Fibroblast of the aortic adventitia (primary cell): ENCODE measurements at places on chromosomes 2 and 18.

DNA sequence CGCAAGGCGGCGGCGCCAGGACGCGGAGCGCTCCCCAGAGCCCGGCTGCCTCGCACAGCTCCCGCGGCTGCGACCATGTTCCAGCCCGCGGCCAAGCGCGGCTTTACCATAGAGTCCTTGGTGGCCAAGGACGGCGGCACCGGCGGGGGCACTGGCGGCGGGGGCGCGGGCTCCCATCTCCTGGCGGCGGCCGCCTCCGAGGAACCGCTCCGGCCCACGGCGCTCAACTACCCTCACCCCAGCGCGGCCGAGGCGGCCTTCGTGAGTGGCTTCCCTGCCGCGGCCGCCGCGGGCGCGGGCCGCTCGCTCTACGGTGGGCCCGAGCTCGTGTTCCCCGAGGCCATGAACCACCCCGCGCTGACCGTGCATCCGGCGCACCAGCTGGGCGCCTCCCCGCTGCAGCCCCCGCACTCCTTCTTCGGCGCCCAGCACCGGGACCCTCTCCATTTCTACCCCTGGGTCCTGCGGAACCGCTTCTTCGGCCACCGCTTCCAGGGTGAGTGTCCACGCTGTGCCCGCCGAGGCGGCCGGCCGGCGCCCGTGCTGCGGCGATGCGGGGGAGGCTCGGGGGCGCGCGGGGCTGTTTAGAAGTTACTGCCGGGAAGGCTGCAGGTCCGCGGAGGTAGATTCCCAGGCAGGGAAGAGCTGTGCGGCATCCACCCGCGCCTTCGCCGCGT, 696 bp downstream of the EMX1 start:
- DNase-seq = no peak

DNA sequence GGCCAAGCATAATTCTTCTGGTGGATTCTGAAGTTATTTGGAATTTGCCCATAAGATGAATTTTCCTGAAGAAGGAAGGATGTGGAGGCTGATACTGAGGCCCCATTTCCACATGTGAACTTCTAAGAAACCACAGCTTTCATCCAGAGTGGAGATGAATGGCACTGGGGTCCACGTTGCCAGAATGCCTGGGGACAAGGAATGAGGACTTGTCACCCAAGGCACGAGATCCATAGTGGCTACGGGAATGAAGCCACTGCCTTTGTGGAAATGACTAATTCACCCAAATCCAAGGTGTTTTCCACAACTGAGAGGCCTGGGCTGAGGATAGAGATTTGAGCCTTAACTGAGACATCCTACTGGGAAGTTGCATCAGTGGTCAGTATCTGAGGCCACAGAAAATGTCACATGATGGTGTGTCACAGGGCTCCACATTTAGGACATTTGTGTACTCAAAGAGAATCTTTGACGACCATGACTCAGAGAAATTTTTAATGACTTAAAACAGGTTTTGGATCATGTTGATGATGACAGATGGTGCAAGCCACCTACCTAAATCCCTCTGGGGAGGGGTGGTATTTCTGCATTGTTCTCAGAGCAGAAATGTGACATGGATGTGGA, 286.1 kb downstream of the SOX11 start:
- no peak for DNase-seq

DNA sequence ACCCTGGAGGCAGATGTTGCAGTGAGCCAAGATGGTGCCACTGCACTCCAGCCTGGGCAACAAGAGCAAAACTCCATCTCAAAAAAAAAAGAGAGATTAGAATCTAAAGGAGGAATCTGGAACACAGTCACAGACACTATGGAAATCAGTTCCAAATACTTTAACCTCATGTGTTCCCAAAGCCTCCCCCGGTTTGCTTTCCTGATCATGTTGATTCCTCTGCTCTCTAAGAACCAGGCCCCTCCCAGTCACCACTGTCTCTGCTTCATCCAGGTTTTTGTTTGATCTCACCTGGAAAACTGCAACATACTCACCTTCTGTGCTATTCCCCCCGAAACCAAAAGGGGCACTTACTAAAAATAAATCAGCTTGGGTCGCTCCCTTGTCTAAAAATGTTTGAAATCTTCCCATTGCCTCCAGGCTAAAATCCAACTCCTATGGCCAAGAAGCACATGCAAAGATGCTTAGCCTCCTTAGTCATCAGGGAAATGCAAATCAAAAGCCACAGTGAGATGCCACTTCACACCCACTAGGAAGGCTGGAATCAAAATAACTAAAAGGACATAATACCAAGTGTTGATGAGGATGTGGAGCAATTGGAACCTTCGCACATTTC, 6.2 kb upstream of the NEU2 start:
- peak; percentile 84 for DNase-seq

GRCh38 chr18:36901277-36901701, 72.4 kb downstream of the KIAA1328 start:
- peak; percentile 22 for DNase-seq

DNA sequence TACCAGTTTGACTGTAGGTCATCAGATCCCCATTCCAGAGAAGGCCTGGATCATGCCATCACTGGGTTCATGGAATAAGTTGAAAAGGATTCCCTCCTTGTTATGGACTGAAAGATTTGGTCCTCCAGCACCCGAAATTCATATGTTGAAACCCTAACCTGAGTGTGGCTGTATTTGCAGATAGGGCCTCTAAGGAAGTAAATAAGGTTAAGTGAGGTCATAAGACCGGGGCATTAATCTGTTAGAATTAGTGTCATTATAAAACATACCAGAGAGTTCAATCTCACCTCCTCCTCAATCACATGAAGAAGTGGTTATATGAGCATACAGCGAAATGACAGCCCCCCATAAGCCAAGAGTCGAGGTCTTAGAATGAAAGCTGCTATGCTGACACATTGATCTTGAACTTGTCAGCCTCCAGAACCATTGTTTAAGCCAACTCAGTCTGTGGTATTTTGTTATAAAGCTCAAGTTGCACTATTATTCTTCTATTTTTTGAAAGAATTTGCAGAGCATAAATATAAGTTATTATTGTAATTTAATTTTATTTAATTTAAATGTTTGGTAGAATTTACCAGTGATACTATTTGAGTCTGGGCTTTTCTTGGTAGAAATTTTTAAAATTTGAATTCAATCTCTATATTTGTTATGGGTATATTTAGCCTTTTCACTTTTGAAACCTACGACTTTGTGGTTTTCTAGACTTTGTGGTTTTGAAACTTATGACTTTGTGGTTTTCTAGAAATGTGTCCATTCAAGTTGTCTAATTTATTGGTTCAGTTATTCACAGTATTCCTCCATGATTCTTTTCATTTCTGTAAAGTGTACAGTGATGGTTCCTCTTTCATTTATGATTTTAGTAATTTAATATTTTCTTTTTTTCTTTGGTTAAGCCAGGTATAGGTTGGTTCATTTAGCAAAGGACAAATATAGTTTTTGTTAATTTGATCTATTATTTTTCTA, 1206.7 kb upstream of the CDH2 start:
- DNase-seq = peak; percentile 4

- DNase-seq = no peak
Observed at GRCh38 chr2:123359636-123360035, 665.5 kb upstream of the CNTNAP5 start.

GRCh38 chr2:169964740-169965139, 137.5 kb downstream of the UBR3 start:
- DNase-seq = peak; percentile 12

GRCh38 chr18:53971331-53971730, 253.1 kb downstream of the MBD2 start:
- DNase-seq = no peak

GRCh38 chr2:94874277-94874997, 3.2 kb downstream of the TEKT4 start:
- peak; percentile 4 for DNase-seq

GRCh38 chr2:131521961-131522781, 5.5 kb upstream of the CCDC74A start:
- DNase-seq = peak; percentile 17

DNA sequence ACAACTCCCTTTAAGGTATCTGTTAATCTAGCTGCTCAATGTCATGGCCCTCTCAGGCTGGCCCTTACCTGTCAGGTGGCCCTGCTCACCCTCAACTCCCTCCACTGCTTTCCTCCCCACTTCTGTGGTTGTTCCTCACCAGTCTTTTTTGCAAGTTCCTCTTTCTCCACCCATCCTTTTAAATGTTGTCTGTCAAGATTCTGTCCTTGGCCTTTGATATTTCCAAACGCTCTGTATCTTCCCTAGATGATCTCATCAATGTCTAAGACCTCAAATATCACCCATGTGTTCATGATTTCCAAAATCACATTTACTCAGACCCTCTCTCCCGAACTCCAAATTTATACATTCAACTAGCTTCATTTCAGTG, 3.5 kb downstream of the PTPN2 start:
- no peak for DNase-seq

GRCh38 chr2:47520302-47520630, 117.3 kb downstream of the MSH2 start:
- DNase-seq = no peak

DNA sequence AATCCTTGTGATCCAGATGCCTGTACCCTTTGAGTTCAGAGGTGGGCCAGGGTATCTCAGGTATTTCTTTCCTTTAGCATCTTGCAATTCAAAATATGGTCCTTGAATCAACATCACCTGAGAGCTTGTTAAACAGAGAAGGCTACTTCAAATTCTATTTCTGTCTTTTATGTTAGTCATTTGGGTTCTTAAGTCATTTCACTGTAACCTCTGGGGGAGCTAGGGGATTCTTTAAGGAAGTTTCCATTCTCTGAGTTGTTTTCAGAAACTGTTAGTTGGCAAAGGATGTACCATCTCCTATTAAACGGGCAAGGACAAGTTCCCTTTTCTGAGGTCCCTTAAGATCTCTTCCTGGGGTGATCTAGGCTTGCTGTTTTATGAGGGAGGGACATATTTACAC, 16.6 kb downstream of the CFLAR start:
- DNase-seq = no peak

DNA sequence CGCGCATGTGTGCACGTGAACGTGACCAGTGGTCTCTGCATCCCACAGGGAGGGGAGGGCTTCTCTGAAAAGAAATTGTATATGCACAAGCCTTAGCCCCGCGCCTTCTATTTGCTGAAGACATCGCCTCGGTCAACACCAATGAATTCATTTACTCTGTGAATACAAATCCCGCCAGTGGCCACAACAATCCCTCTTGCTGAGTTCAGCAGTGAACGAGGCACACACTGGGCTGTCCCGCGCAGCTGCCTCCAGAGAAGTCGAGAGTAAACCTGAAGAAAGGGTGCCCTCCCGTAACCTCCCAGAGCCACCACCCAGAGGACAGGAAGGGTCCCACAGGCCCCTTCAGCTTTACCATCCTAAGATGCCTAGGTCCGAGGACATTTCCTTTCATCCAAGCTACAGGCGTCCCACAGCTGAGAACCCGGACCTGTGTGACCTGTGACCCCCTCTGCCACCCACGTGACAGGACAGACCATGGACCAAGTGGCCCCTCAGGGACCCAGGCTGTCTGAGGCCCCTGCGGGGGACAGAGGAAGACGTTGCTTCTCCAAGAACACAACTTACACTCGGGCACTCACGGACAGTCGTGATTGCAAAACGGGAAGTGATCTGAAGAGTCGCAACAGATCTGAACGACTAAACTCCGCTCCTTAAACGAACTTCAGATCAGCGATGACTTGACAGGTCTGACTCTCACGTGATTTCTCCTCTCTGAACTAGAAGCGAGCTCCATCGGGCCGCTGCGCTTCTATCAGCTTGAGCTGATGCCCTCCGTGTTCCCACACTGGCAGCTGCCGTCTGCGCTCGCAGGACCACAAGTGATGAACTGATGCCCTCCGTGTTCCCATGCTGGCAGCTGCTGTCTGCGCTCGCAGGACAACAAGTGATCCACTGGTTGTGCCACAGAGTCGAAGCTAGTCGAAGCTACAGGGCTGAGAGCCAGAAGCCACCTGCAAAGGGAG, 92.7 kb downstream of the ZNF516 start:
- no peak for DNase-seq

DNA sequence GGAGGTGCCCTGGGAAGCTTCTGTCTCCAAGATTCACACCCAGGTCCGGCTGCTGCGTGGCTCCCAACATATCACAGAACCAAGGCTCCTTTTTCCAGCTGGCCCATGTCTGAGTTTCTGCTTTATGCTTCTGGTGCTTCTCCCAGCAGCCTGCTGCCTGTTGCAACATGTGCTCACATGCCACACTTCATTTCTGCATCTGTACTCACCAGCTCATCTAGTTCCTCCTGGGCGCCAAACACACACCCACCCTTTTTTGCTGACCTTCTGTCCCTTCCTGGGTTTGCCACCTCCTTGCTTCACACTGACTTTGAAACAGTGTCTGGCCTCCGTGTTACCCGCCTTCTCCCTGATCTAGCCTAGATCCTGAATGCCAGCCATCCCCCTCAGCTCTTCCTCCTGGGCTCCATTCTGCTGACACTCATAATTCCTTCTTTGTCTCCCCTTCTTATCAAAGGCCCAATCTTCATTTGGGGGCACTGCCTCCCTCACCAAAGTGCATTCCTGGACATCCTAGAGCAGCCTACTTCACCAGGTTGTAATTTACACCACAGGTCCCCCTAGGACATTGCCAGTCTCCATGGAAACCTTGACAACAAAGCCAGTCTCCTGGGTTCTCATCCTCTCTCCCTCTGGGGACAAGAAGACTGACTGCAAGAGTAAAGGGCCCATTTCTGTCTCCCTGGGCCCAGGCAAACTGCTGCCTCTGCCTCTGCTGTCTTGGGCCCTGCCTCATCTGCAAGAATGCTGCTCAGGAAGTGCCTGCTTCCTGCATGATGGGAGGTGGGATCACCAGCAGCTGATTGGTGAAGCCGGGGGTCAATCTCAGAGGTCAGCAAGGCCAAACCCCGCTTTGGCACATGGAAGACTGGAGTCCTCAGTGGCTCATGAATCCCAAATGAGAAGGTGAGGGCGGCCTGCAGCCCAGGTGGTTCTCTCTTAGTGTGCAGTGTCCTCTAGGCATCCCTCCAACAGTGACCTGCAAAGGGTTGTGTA, 13.9 kb upstream of the PROM2 start:
- peak; percentile 4 for DNase-seq

DNA sequence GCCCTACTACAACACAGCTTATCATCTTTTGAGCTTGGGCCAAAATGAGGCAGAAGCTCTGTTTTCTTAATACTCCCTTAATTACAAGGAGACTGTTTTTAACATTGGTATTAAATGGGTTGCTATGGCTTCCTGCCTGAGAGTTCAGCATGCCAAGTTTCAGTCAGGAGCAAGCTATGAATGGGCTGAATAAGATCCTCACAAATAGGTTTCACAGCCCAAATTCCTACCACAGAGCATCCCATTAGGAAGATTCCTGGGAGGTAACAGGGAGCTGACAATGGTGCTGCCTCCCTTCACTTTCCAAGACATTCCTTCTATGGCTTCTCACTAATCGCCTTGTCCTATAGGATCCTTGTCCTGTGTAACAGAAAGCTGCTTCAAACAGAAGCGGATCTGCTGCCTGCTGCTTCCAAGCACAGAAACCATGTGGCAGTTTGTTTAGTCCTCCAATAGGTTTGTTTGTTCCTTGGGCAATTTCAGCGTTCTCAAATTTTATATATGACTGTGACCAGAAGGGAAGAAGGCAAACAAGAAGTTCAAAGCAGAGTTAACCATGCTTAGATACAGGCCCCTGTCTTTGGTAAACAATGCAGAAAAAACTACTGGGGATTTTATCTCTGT, 70.9 kb downstream of the NCKAP5 start:
- peak; percentile 11 for DNase-seq

GRCh38 chr2:88942798-88943197, 251.3 kb downstream of the RPIA start:
- no peak for DNase-seq

- DNase-seq = no peak
Observed at GRCh38 chr18:27862041-27862682, 314.8 kb downstream of the CDH2 start.

GRCh38 chr2:20558391-20559150, 92.3 kb downstream of the HS1BP3 start:
- DNase-seq = no peak

GRCh38 chr18:49230326-49230725, 230.1 kb downstream of the DYM start:
- DNase-seq = peak; percentile 88

GRCh38 chr2:240974771-240975572, 23.4 kb upstream of the SNED1 start:
- DNase-seq = no peak
